ENCODE measurements at places on chromosomes 7 and 10. TPM values are rescaled to one million over a fixed set of nuclear protein-coding genes. Genes with fewer than 3 reads are reported as not detected.

Gene PLAC9
- total RNA-seq = not detected

Gene PRR15
- total RNA-seq = 0.23 TPM

Gene NAMPT
- 241 TPM for total RNA-seq

Gene CH25H
- not detected for total RNA-seq

Gene CDNF
- total RNA-seq = 5.8 TPM

Gene NUP205
- total RNA-seq = 52.1 TPM

Gene CALHM1
- total RNA-seq = not detected

Gene PLEKHS1
- not detected for total RNA-seq

Gene CCDC3
- total RNA-seq = 1.8 TPM

Gene CALHM3
- not detected for total RNA-seq

Gene AOC1
- not detected for total RNA-seq
